GM04504 (cell line): ENCODE measurements at places on chromosomes 1 and 21.

- no peak for DNase-seq
Observed at GRCh38 chr21:14523234-14523633, 22.9 kb downstream of the SAMSN1 start.

DNA sequence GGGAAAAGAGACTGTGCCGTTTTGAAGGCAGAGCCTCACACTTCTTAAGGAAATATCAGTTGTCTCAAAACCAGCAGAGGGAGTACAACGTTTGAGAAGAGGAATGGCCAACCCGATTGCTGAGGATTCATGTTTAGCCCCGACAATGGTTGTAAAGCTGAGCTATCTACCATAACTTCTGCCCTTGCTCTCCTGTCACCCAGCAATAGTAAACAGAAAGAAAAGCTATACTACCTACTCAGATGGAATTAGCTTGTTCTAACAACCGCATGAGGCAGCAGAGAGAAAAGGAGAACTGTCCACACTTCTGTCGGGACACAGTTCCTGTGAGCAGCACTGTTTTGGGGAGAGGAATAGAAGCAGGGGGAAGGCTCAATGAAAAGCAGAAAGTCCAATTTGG, 91.2 kb downstream of the SLC45A1 start:
- DNase-seq, result no peak

- no peak for DNase-seq
Observed at GRCh38 chr1:201715351-201715750, 113.6 kb upstream of the IPO9 start.

GRCh38 chr1:27220096-27220495, 14.3 kb upstream of the WDTC1 start:
- DNase-seq, result no peak

GRCh38 chr1:164991763-164992314, 364.7 kb downstream of the LMX1A start:
- no peak for DNase-seq
